ENCODE measurements at places on chromosomes 1 and 21.

DNA sequence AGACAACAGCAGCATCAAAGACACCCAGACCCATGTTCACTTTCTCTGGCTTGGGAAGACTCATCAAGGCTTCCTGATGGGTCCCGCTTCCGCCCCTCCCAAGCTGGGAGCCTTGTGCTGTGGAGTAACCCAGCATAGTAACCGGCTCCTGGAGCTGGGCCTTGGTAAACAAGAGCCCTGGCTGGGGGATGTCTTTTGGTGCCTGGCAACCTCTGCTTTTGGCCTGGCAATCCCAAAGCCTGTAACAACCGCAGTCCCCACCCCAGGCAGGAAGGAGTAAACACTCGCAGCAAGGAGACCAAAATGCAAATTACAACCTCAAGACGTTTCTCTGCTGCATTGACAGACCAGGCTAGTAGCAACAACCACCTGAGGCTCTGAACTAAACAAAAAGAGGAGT lies 16.9 kb upstream of the THRAP3 start:
- no peak for DNase-seq

GRCh38 chr1:93196591-93196990 lies 16.1 kb downstream of the CCDC18 start:
- DNase-seq = no peak

DNA sequence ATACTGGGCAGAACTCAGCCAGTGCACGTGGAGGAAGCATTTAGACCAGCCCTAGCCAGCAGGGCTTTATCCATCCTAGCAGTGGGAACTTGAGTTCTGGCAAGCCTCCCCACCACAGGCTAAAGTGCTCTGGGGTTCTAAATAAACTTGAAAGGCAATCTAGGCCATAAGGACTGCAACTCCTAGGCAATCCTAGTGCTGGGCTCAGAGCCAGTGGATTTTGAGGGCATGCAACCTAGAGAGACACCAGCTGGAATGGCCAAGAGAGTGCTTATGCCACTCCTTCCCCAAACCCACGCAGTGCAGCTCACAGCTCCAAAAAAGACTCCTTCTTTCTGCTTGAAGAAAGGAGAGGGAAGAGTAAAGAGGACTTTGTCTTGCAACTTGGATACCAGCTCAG lies 70.5 kb upstream of the APOBEC4 start:
- no peak for DNase-seq

DNA sequence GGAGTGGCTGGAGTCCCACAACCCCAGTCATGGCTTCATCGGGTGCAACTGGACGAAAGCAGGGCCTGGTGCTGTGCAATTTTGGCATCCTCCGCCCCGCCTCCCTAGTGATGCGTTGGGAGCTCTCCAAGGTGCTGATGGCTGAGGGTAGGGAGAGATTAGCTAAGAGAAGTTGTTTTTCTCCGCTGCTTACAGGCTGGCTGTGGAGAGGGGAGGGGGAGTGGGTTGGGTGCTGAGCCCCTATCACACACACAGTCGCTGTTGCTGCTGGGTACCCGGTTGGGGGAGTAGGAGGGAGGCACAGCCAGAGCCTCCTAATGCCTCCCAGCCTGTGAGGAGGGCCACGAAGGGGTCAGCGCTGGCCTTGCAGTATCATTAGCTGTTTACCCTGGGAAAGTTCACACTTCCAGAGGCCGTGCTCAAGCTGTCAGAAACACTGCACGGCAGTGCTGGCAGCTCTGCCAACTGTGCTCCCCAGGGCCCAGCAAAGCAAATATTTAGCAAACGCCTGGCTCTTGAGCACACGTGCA lies 110.0 kb downstream of the GRIK3 start:
- no peak for DNase-seq

GRCh38 chr1:7508052-7508933 lies 262.8 kb upstream of the VAMP3 start:
- no peak for DNase-seq

- peak; percentile 73 for DNase-seq
Measured at GRCh38 chr1:50332941-50333594, 90.2 kb downstream of the DMRTA2 start.

DNA sequence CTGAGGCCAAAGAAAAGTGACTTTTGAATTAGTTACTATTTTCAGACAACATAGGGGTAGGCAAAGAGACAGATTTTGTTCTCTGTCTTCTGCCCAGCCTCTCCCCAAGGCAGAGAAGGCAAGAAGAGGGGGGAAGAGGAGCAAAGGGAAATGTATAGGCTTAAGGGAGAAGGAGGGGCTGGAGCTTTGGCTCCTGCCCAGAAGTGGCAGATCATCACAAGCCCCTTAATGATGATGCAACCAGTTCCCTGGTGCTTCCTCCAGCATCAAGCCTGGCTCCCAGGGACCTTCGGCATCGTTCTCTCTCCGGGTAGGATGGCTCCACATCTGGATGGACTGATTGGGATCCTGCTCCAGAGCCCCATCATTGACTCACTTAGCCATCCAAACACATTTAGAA lies 112.8 kb downstream of the KCND3 start:
- DNase-seq = no peak

DNA sequence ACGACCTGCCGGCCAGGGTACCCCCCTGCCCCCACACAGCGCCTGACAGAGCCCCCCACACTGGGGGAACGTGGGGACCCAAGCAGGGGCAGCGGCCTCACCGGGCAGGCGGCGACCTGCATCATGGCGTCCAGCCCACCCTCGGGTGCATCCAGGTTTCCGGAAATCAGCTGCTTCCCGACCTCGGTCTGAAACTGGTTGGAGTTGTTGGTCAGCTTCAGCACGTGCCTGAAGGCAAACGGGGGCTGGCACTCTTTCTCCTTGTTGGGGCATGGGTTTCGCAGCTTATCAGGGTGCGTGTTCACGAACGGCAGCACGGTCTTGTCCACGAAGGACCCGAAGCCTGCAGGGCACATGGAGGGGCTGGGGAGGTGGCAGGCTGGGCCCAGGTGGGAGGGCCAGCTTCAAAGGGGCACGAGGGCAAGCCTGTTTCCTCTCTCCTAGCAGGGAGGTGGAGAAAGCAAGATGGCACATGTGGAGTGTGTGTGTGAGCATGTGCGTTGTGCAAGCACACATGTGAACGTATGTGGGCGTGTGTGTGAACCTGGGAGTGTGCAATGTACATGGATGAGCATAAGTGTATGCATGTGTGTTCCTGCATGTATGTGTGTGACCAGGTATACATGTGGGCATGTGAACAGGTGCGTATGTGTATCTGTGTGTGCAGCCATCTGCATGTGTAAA lies 19.2 kb downstream of the ITGB2 start:
- DNase-seq = no peak

GRCh38 chr1:97123717-97124431 lies 402.3 kb downstream of the PTBP2 start:
- DNase-seq = no peak
